ENCODE measurements at places on chromosomes 16 and 17. TPM values are rescaled to one million over a fixed set of nuclear protein-coding genes. Genes with fewer than 3 reads are reported as not detected.

GRCh38 chr17:83175119-83175821, 95.9 kb downstream of the METRNL start:
- H3K27me3 ChIP-seq, result no peaks in the 10 kb centered on the region
- no peaks in the 10 kb centered on the region for H3K4me1 ChIP-seq
- H3K27ac ChIP-seq, result no peak overlapping the region
- no peak for DNase-seq
- H3K36me3 ChIP-seq, result no peaks in the 10 kb centered on the region
- no peak overlapping the region for H3K4me3 ChIP-seq

DNA sequence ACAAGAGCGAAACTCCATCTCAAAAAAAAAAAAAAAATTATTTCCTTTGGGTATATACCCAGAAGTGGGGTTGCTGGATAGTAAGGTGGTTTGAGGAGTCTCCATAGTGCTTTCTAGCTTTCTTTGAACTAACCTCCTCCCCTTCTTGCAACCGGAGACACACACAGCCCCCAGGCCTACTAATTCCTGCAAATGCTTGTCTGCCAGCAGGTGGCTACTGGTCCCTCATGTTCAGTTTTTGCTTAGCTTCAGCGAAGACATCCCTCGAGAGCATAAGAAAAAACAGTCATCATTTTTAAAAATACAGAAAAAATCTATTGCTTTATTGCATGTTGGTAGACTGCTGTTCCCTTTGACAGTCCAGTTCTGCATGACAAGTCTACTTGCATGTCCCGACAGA, 439.0 kb downstream of the UTP18 start:
- H3K27me3 ChIP-seq, result no peaks in the 10 kb centered on the region
- no peaks in the 10 kb centered on the region for H3K36me3 ChIP-seq

DNA sequence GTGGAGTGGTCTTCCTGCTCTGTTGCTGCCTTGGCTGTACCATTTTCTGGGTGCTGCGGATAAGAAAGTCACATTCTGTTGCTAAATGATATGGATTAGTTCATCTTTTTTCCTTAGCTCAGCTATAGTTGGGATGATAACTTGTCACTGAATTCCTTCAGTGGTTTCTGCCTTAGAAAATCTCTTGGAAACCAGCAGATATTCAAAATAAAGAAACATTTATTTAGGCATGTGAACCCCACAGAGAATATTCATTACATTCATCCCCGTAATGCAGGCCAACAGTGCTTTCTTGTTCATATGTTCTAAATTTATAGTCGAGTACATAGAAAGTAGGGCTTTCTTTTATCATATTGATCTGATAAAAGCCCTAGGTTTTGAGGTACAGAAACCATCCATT, 151.3 kb downstream of the CYB561 start:
- H3K4me1 ChIP-seq, result no peaks in the 10 kb centered on the region
- no peaks in the 10 kb centered on the region for H3K27me3 ChIP-seq
- DNase-seq, result no peak
- H3K27ac ChIP-seq, result no peak overlapping the region

DNA sequence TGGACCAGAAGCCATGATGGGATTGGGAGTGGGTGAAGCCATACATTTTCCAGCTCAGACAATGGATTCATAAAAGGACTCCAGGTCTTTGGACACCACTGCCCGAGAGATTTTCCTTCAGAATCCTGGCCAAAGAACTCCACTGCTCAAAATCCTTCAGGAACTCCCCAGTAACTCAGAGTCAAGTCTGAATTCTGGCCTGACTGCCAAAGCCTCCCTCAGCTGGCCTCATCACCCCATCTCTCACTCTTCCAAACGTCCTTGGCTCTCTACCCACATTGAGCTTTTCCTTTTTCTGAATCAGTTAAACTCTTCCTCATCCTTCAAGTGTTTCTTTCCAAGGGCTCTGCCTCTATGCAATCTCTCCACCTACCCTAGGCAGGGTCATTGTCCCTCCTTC, 1.2 kb upstream of the SEPTIN1 start:
- no peaks in the 10 kb centered on the region for H3K36me3 ChIP-seq
- DNase-seq, result no peak
- no peak overlapping the region for H3K4me3 ChIP-seq
- peaks cover 6% of the 10 kb centered on the region for H3K4me1 ChIP-seq
- H3K27ac ChIP-seq, result no peak overlapping the region
- H3K27me3 ChIP-seq, result no peaks in the 10 kb centered on the region

DNA sequence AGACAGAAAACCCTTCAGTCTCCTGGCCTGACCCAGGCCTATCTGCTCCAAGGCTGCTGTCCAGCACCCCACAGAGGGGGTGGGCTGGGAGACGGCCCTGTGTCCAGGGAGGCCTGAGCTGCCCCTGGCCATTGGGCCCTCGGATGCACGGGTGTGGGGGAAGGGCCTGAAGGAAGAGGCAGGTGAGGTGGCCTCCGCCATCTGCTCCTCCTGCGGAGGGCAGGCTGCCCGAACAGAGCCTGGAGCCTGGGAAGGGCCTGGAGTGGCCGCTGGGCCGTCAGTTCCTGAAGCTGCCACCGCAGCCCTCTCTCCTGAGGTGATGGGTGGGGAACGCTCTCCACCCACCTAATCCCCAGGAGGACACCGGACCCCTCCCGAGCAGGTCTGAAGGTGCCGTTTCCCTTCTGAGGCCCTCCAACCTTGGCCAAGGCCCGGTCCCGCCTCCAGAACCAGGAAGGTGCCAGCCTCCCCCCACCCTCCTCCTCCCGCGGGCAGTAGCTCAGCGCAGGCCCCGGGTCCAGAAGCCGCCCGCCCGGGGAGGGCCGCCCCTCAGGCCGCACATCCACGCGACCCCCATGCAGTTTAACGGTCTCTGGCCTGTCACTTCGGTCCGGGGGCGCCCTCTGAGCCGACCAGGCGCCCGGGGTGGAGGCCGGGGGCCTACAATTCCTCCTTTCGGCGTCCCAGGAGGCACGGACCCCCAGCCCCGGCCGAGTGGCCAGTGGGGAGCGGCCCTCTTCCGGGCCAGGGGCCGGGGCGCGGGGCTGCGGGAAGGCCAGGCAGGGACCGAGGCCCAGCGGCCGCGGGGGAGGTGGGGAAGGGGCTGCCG, 835 bp downstream of the FBXL16 start:
- no peaks in the 10 kb centered on the region for H3K36me3 ChIP-seq
- H3K4me3 ChIP-seq, result no peak overlapping the region
- no peaks in the 10 kb centered on the region for H3K4me1 ChIP-seq
- no peaks in the 10 kb centered on the region for H3K27me3 ChIP-seq
- no peak overlapping the region for H3K27ac ChIP-seq
- no peak for DNase-seq

DNA sequence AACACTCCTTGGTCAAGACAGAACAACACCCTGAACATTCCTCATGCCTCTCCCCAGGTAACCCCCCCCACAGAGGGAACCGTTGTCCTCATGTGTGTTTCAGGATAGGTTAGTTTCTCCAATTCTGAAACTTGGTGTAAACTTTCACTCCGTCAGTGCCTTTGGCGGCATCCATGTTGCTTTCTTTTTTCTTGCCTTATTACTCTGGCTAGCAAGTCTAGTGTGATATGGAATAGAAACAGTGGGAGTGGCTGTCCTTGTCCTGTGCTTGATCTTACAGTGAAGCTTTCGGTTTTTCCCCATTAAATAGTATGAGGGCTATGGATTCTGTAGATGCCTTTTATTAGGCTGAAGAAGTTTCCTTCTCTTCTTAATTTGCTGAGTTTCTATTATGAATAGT, 35.7 kb upstream of the GNG13 start:
- no peaks in the 10 kb centered on the region for H3K4me1 ChIP-seq
- DNase-seq, result no peak
- H3K36me3 ChIP-seq, result no peaks in the 10 kb centered on the region
- H3K27me3 ChIP-seq, result peaks cover 49% of the 10 kb centered on the region
- no peak overlapping the region for H3K4me3 ChIP-seq
- H3K27ac ChIP-seq, result no peak overlapping the region

DNA sequence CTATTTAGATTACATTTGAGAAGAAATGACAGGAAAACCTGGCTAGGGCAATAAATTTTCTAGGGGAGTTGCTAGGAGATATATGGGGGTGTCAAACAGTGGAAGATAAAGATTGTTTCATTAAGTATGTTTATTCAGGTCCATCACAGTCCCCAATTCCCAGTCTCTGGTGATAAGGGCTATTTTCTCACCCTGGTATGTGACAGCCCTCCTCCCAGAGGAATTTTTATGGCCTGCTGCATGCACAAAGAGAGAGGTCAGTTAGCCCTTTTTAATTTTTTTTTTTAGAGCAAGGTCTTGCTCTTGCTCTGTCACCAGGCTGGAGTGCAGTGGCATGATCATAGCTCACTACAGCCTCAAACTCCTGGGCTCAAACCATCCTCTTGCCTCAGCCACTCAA, 53.6 kb upstream of the ATF7IP2 start:
- H3K27me3 ChIP-seq, result no peaks in the 10 kb centered on the region
- no peak for DNase-seq
- H3K27ac ChIP-seq, result no peak overlapping the region
- H3K4me1 ChIP-seq, result no peaks in the 10 kb centered on the region

- H3K4me3 ChIP-seq, result no peak overlapping the region
- no peak overlapping the region for H3K27ac ChIP-seq
- peaks cover 4% of the 10 kb centered on the region for H3K27me3 ChIP-seq
- H3K4me1 ChIP-seq, result no peaks in the 10 kb centered on the region
Measured at GRCh38 chr17:58402047-58402446, 15.3 kb downstream of the RNF43 start.

DNA sequence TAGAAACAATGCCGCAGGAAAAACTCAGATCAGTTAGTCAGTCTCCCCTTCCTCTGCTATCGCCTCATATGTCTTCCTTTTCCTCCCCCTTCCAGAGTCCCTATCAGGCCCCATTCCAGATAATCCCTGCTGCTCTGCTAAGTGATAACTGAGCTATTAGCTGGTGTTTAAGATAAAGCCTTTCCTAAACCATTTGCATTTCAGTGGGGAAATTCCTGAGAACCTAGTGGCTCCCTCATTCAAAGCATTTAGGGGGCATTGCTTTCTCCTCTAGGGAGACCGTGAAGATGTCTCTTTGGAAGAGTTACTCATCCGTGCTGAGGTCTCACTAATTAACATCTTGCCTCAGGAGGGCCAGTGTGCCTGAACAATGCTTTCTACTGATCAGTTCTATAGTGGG, 401.6 kb downstream of the NPIPA7 start:
- DNase-seq, result no peak
- H3K27ac ChIP-seq, result no peak overlapping the region
- no peaks in the 10 kb centered on the region for H3K27me3 ChIP-seq
- H3K4me3 ChIP-seq, result no peak overlapping the region
- H3K4me1 ChIP-seq, result no peaks in the 10 kb centered on the region

- H3K27ac ChIP-seq, result no peak overlapping the region
- no peak for DNase-seq
- peaks cover 99% of the 10 kb centered on the region for H3K36me3 ChIP-seq
- H3K4me3 ChIP-seq, result no peak overlapping the region
- no peaks in the 10 kb centered on the region for H3K27me3 ChIP-seq
Measured at GRCh38 chr17:59695945-59696681, 11.1 kb downstream of the PTRH2 start.

DNA sequence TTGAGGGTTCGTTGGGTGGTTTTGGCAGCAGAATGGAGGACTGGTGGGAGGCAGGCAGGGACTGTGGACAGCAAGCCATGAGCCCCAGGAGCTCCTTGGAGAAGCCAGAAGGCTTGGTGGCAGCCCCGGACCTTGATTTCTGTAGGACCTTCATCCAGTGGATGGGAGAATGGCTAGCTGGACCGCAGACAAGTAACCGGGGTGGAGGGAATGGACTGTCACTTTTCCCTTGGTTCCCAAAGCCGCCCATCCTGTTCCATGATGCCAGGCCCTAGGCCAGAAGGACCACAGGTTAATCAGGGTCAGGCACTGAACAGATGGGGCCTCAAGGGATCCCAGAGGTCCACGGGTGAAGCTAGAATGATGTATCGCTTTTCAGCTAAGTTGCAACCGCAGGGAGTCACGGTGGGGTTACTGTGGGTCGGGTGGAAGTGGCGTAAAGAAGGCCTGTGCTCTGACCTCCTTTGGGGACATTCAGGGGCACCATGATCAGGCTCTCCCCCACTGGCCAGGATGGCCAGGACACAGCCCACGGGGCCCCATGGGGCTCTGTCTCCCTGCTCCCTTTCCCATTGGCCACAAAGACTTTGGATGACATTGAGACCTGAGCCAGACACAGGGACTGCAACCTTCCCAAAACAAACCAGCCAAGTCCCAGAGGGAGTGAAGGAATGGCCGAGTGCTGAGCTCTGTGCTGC, 66.9 kb upstream of the MRTFB start:
- peak; percentile 82 for DNase-seq
- peak overlapping the region; percentile 69 for H3K27ac ChIP-seq
- H3K27me3 ChIP-seq, result no peaks in the 10 kb centered on the region
- no peak overlapping the region for H3K4me3 ChIP-seq
- H3K36me3 ChIP-seq, result no peaks in the 10 kb centered on the region

DNA sequence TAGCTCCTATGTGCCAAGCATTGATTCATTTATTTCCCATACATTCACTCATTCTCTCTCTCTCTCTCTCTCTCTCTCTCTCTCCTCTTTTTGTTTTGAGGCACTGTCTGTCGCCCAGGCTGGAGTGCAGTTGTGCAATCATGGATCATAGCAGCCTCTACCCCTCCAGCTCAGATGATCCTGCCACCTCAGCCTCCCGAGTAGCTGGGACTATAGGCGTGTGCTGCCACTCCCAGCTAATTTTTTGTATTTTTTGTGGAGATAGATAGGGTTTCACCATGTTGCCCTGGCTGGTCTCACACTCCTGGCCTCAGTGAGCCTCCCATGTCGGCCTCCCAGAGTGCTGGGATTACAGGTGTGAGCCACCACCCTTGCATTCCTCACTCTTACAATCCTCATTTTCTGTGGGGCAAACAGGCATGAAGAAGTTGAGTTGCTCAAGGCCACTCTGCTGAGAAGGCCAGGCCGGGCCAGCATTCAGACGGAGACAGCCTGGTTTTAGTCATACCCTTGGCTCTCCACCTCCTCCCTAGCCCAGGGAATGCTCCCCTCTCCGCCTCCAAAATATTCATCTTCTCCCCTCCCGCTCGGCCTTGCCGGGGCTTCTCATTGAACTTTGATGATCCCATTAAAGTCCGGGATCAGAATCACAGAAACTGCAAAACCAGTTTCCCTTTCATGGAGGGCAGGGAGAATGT, 765 bp upstream of the PRM2 start:
- no peaks in the 10 kb centered on the region for H3K4me1 ChIP-seq
- no peaks in the 10 kb centered on the region for H3K27me3 ChIP-seq

- H3K4me3 ChIP-seq, result no peak overlapping the region
- H3K4me1 ChIP-seq, result peaks cover 14% of the 10 kb centered on the region
- peaks cover 6% of the 10 kb centered on the region for H3K36me3 ChIP-seq
- no peak overlapping the region for H3K27ac ChIP-seq
- no peak for DNase-seq
Measured at GRCh38 chr17:78683408-78683961, 98.6 kb downstream of the CYTH1 start.

GRCh38 chr16:49620869-49621240, 235.1 kb downstream of the ZNF423 start:
- no peak overlapping the region for H3K4me3 ChIP-seq
- peaks cover 15% of the 10 kb centered on the region for H3K4me1 ChIP-seq
- peak overlapping the region; percentile 69 for H3K27ac ChIP-seq
- peaks cover 15% of the 10 kb centered on the region for H3K36me3 ChIP-seq
- DNase-seq, result no peak
- no peaks in the 10 kb centered on the region for H3K27me3 ChIP-seq

The KRT14 gene
- total RNA-seq, result 0.54 TPM

The CDK3 gene
- total RNA-seq, result 1.4 TPM

The MYH11 gene
- 8.4 TPM for total RNA-seq

The RPS15A gene
- total RNA-seq, result 986 TPM

The CRHR1 gene
- not detected for total RNA-seq

The PSMB10 gene
- total RNA-seq, result 33.6 TPM

The KRT33A gene
- total RNA-seq, result not detected

The TLCD3B gene
- 0.17 TPM for total RNA-seq

The SGCA gene
- 245 TPM for total RNA-seq

The TBX4 gene
- total RNA-seq, result not detected

The PRDM7 gene
- total RNA-seq, result not detected

The ACBD4 gene
- total RNA-seq, result 6.1 TPM

The SCNN1B gene
- total RNA-seq, result 0.67 TPM

The KRTAP9-4 gene
- total RNA-seq, result not detected

The PLK1 gene
- total RNA-seq, result 0.73 TPM

The HIC1 gene
- 9.7 TPM for total RNA-seq
